Omental fat pad (tissue), 4 donors: ENCODE measurements at places on chromosomes 4 and X.

- no peak for DNase-seq
Measured at GRCh38 chrX:57752866-57753265, 72.8 kb upstream of the NLRP2B start.

DNA sequence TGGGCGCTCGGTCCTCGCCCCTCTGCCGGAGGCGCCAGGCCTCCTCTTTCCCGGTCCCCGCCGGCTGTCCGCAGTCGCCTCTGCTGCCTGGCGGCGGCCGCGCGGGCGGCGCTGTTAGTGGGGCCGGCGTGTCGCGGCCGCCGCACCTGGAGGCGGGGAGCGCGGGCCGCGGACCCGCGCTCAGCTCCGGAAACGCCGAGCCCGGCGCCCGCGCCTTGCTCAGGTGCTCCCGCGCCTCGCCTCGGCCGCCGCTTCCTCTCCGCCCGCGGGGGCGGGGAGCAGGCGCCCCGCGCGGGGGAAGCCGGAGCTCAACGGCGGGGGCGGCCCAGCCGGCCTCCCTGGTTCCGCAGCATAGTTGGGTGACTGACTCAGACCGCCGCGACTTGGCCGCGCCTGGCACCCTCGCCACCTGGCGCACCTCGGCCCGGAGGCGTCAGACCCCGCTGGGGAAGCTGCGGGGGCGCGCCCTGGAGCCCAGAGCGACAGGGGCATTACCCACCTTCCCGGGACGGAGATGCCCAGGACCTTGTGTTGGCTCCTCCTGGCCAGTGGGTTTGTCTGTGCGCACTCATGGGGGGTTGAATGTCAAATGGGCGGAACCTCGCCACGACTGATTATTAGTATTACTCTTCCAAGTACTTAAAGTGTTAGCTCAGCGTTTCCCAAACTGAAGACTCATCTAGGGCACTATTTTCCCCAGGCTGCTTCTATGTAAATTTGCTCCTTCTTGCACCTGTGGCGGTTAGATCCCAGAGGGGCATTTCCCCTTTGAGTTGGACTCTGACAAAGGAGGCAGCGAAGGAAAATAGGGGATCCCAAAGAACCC is at the start of gene ARAP2:
ARAP2 (minus strand) TSS at position 258 of the 826 bp plus-strand sequence. CDS start 15,028 bp downstream, outside the sequence.
- peak; percentile 63 for DNase-seq

DNA sequence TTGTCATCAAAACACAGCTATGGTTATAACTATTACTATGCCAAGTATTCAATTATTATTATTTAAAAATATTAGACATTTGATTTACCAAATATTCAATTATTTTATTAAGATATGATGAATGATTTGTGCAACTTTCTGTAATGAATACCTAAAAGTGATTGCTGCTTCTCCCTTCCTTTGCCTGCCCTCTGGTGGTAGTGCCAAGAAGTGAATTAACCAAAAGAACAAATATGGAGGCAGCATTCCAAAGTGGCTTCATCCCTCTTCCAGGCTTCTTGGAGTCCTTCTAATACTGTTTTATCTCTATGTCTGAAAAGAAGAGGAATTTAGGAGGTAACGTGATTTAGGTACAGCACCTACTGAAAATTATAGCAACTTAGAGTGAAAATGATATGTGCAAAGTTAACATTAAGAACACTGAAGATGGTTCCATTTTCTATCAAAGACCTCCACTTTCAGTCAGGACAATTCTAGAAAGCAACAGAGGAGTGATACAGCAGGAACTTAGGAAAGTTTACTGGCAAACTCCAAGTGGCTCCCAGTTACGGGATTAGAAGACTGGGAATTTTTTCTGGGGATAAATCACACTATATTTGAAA is 43.0 kb downstream of the ENPEP start:
- DNase-seq = no peak

- no peak for DNase-seq
Measured at GRCh38 chr4:73068491-73069337, 802 bp downstream of the COX18 start.

DNA sequence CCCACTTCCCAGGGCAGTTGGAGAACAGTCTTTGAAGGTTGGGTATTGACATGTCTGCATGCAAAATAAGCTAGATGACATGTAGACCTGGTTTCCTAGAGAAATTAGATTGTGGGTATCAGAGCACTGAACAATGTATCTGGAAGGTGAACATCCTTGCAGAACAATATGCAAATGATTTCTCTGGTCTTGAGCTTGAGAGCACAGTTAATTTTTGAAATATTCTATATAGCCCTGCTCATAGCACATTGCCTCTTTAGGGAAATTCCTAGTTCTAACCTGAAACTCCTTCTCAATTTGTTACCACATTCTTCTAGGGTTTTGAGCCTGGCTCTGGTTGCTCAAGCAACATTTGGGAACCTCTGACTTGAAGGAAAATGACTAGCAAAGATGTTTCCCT is 41.6 kb upstream of the LAS1L start:
- DNase-seq = no peak

DNA sequence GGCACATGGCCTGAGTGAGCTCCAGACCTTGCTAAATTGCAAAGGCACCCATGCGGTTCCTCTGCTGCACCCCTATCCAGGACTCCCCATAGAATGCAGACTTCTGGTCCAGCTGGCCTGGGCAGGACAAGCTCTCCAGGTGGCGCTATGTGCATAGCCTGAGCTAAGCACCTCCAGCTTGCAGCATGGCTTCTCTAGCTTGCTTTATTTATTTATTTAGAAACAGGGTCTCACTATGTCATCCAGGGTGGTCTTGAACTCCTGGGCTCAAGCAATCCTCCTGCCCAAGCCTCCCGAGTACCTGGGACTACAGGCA is 5.5 kb upstream of the WFS1 start:
- DNase-seq = no peak
